NCI-H2081 (cell line): ENCODE measurements at places on chromosomes 7 and 10.

GRCh38 chr10:15857107-15857575, 3.2 kb downstream of the MINDY3 start:
- DNase-seq, result no peak

GRCh38 chr10:24701447-24701846, 22.2 kb downstream of the ARHGAP21 start:
- DNase-seq, result no peak

GRCh38 chr7:21352540-21353387, 75.1 kb upstream of the SP4 start:
- DNase-seq, result no peak

DNA sequence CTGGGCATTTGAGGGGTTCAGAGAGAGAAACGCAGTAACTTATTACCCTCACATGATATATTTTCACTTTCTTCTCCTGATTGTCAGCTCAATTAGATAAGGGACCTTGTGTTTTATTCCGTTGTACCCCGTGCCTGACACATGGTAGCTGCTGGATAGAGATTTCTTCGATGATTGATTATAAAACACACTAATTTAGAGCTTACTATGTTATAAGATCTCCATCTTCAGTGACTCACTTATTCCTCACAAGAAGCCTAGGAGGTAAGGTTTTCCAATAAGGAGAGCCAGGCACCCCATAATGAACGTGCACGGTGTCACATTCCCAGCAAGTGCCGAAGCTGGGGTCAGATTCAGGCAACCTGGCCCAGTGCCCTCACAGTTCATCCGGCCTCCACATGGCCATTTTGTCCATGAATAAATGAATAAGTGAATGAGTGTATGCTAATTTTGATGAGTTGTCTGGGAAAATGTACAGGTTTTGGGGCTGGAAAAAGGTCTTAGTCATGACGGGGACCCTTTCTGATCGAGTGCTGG, 138.1 kb upstream of the CDCA7L start:
- no peak for DNase-seq

DNA sequence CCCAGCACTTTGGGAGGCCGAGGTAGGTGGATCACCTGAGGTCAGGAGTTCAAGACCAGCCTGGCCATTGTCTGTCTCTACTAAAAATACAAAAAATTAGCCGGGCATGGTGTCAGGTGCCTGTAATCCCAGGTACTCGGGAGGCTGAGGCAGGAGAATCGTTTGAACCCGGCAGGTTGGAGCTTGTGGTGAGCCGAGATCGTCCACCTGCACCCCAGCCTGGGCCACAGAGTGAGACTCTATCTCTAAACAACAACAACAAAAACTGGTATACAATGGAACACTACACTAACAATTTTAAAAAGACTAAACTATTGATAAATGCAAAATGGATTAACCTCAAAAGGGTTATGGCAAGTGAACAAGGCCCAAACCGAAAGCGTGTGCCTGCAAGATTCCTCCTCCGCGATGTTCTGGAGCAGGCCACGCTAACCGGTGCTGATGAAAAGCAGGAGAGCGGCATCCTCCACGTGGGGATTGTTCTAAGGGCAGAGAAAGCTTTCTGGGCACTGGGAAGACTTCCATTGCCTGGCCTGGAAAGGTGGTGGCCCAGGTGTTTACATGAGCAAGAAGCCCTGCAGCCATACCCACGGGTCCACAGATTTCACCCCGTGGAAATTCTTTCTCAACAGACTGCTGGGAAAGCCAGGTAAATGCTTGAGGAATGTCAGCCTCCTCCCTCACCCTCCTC, 53.8 kb downstream of the PDGFA start:
- DNase-seq, result no peak

DNA sequence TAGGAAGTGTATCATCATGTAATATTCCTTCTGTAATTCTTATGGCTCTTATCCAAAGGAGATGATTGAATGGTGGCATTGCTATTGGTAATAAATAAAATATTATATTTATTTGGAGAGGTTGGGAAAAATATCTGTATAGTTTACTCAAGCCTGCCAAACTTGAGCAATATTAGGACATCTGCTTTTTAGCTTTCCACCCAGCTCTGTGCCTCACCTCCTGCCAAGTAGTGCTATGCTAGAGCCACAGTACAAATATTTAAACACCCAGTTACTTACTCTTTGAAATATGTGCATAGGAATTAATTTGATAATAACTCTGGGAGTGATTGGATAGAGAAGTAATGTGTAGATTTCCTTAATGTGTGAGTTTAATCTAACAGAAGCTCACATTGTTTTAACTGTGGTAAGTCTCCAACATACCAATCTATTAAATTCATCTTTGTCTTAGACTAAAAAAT, 129.2 kb downstream of the BBS9 start:
- DNase-seq, result no peak

GRCh38 chr7:137958470-137959431, 43.1 kb downstream of the CREB3L2 start:
- no peak for DNase-seq

GRCh38 chr7:13912715-13913278, 76.7 kb downstream of the ETV1 start:
- DNase-seq, result no peak

DNA sequence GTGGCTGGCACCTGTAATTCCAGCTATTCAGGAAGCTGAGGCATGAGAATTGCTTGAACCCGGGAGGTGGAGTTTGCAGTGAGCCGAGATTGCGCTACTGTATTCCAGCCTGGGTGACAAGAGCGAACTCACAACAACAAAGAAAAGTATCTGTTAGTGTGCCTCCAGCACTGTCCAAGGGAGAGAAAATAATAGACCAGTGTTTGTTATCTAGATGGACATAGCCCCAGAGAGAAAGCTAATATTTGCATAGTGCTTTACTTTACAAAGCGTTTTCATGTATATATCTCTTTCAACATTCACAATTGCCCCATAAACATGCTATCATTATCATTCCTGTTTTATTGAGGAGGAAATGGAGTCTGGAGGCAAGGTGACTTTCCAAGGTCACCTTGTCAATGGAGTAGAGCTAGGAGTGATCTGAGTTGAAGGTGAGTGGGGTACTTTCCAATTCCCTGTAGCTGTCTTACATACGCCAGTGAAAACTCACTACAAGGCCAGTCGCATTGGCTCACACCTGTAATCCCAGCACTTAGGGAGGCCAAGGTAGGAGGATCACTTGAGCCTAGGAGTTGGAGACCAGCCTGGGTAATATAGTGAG, 49.7 kb upstream of the KIF5B start:
- no peak for DNase-seq

DNA sequence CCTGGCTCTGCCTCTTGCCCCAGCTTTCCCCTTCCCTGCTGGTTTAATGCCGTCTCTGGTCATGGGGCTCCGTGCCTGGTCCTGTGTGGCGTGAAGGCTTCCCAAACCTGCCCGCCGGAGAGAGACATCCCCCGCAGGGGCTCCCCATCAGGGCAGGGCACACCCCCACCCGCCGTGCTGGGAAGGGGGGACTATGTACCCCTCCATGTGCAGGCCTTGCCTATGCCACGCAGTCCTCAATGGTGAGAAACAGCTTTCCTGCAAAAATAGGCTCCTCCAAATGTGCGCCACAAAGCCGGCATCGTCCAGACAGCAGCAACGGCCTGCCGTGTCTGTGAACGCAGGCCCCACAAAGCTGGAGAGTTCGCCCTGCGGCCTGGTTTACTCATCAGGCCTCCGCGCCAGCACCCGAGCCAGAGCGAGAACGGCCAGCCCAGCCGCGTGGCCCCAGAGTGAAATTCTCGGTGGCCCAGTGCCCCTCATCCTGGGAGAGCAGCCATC, 313.4 kb downstream of the DNAJB6 start:
- no peak for DNase-seq

GRCh38 chr7:25653384-25653783, 425.1 kb upstream of the NPVF start:
- no peak for DNase-seq

DNA sequence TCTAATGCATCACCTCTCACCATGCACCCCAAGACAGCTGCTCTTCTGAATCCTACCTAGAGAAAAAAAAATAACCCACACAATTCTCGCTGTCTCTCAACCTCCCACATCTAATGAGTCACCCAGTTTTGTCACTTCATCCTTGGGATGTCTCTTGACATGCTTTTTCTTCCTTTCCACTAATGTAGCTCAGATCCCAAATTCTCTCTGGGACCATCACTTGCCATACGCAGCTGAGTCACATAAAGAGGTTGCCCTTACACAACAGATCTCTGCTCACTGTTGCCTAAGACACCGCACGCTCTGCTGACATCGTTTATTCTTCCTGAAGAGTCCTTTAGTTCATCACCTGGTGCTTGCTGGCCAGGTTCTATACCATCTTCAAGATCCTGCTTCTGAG, 606.0 kb upstream of the GALNT17 start:
- DNase-seq, result no peak

DNA sequence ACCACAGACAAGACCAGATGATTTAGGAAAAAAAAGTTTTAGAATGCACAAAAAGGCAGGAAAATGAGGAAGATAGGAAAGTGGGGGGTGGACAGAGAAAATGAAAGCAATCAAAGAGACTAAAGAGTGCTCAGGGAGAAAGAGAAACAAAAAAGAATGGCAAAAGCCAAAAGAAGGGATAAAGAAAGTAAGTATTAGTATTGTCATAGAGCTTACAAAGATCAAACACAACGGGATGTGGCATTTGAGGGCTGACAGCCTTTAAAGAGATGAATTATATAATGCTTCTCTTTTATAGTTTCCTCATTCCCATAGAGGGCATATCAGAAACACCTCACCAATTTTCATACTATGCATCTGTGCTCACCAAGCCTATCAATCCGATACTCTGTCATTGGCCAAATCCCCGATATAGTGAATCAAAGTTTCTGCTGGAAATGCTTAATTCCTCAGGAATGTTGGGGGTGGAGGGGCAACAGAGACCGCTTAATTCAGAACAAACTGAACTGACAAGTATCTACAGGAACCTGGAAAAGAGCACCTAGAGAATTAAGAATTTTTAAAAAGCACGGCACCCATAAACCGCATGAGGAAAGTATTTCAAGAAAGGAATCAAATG, 2.7 kb downstream of the COG5 start:
- DNase-seq, result no peak

- no peak for DNase-seq
Observed at GRCh38 chr7:28169230-28169629, 11.4 kb downstream of the JAZF1 start.

GRCh38 chr10:88115407-88115806, 252.0 kb downstream of the PTEN start:
- DNase-seq, result no peak

GRCh38 chr7:117319181-117319580, 3.7 kb downstream of the WNT2 start:
- DNase-seq, result no peak

GRCh38 chr7:69412331-69413146, 185.7 kb upstream of the AUTS2 start:
- DNase-seq, result no peak

GRCh38 chr7:98616381-98617050, 569 bp upstream of the NPTX2 start:
- no peak for DNase-seq

GRCh38 chr7:106139265-106140251, 27.4 kb upstream of the SYPL1 start:
- DNase-seq, result no peak

- no peak for DNase-seq
Observed at GRCh38 chr7:90334193-90334843, 12.2 kb upstream of the GTPBP10 start.

DNA sequence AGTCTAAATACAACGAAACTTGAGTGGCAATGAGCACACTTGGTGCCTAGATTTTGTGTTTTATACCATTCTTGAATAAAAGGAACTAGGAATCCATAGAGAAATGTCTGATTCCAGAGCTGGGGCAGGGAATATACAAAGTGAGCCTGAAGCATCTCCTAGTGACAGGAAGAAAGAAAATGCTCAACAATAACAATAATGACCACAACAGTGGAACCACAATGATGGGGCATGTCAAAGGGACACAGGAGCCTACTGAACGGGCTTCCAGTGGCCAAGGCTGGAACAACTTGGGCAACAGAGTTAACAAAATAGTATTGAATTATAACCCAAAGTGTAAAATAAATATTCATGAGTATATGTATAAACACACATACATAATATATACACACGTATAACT, 94.4 kb upstream of the ADCY1 start:
- no peak for DNase-seq

DNA sequence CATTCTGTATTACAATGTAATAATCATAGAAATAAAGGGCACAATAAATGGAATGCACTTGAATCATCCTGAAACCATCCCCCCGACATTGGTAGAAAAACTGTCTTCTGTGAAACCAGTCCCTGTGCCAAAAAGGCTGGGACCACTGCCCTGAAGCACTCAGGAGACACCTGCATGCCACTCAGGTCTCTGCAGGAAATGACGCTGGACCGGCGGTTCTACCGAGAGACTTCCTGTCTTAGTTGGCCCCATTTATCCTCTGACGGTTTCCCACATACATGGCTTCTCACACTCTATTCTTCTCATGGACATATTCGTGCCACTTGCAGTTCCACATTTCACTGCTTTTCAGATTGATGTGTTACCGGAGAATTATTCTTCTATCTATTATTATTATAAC, 617.5 kb downstream of the SDK1 start:
- DNase-seq, result no peak

DNA sequence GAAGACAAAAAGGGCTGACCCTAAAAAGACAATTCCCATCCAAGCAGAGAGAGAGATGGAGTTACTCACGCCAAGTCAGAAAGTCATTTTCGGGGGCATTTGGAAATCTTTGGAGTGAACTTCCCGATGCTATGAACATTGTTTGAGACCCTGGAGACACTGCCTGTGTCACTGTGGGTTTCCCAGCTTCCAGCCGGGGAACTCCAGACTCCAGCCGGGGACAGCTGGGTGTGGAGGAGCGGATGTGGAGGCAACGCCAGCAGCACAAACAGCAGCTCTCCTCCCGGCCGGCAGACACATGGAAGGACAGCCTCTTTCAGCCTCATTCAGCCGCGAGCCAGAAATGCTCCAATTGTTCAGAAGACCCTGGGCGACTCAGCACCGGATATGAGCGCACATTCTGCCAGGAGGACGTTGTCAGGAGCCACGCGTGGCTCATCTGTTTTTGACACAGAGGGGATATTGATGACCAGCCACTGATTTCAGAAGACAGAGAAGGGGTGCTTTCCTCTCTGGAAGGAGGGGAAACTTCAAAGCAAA, 97.6 kb downstream of the PRPF18 start:
- DNase-seq, result no peak

DNA sequence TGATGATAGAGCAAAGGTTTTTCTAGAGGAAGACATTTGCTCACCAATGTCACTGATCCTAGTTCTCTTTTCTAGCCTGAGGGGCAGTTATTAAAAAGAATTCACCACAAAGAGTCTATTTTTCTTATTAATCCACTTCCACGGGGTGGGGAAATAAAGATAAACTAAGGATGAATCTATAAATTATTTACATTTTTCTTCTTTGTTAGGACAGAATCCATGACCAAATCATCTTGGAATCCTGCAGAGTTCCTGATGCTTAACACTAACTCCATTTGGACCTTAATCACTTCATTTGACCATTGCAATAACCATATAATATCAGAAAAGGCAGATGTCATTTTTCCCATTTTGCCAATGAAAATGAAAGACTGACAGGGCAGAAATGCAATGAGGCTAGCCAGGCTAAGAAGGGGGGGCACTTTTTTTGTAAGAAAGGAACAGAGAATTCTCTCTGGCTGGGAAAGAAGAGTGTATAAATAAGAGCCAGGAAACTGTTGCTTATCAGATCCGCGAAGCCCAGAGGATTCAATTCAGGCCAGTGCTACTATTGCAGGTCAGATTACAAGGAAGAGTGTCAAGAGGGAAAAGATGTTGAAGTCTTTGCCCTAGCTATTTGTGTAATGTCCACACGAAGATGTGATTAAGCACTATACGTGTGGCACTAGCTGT, 433.2 kb downstream of the TNS3 start:
- no peak for DNase-seq
